Spleen (tissue), 13 donors: ENCODE measurements at places on chromosomes 16 and 17.

- peak; percentile 88 for DNase-seq
- H3K36me3 ChIP-seq: peaks cover 17% of the 10 kb centered on the region
- H3K27me3 ChIP-seq: no peaks in the 10 kb centered on the region
Observed at GRCh38 chr16:68289621-68290329, 21.0 kb downstream of the SLC7A6OS start.

DNA sequence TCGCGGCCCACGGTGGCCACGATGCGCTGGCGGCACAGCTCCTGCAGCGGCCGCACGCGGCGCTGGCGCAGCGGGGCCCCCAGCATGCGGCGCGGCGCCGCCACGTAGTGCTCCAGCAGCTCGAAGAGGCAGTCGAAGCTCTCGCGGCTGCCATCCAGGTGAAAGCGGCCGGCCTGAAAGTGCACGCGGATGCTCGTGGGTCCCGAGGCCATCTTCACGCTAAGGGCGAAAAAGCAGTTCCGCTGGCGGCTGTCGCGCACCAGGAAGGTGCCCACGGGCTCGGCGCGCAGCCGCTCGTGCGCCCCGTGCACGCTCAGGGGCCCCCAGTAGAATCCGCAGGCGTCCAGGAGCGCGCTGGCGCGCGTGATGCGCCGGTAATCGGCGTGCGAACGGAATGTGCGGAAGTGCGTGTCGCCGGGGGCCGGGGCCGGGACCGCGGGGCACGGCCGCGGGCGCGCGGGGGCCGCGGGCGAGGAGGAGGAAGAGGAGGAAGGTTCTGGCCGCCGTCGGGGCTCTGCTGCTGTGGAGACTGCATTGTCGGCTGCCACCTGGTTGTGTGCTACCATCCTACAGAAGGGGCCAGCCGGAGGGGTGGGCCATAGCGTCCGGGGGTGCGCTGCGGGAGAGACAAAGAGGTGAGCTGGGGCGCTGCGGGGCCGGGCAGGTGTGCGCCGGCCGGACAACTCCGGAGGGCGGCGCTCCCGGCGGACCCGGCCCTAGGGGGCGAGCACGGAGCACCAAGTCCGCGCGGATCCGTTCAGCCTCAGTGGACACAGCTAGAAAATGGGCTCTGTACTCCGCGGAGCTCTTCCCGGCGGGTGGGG lies 879 bp downstream of the SOCS1 start:
- DNase-seq: no peak
- peak overlapping the region; percentile 97 for H3K27ac ChIP-seq
- H3K4me3 ChIP-seq: peak overlapping the region; percentile 90

GRCh38 chr17:32010114-32010513 lies 2.9 kb downstream of the LRRC37B start:
- H3K4me1 ChIP-seq: peaks cover 21% of the 10 kb centered on the region
- no peak overlapping the region for H3K27ac ChIP-seq
- H3K36me3 ChIP-seq: no peaks in the 10 kb centered on the region
- no peaks in the 10 kb centered on the region for H3K27me3 ChIP-seq

GRCh38 chr16:70594569-70594968 lies 51.8 kb upstream of the IL34 start:
- H3K27me3 ChIP-seq: no peaks in the 10 kb centered on the region
- H3K4me1 ChIP-seq: peaks cover 24% of the 10 kb centered on the region
- H3K36me3 ChIP-seq: no peaks in the 10 kb centered on the region
- H3K27ac ChIP-seq: peak overlapping the region; percentile 86

GRCh38 chr16:71230122-71230845 lies at the start of gene HYDIN:
TSS of gene HYDIN (minus strand) at chr16:71230722. CDS start at chr16:71186895, 43,827 bp downstream.
- no peaks in the 10 kb centered on the region for H3K36me3 ChIP-seq
- no peak within 1 kb of the TSS for H3K27ac ChIP-seq
- DNase-seq: no peak
- no peaks in the 10 kb centered on the region for H3K4me1 ChIP-seq
- H3K27me3 ChIP-seq: peaks cover 25% of the 10 kb centered on the region

- peak; percentile 94 for DNase-seq
- H3K27ac ChIP-seq: peak overlapping the region; percentile 22
- H3K4me1 ChIP-seq: peaks cover 9% of the 10 kb centered on the region
Observed at GRCh38 chr16:27179500-27180072, 23.7 kb upstream of the KDM8 start.

GRCh38 chr17:31294820-31295488 lies 2.1 kb downstream of the OMG start:
- no peak overlapping the region for H3K27ac ChIP-seq
- no peaks in the 10 kb centered on the region for H3K4me1 ChIP-seq
- H3K36me3 ChIP-seq: no peaks in the 10 kb centered on the region
- DNase-seq: no peak
- no peak overlapping the region for H3K4me3 ChIP-seq

DNA sequence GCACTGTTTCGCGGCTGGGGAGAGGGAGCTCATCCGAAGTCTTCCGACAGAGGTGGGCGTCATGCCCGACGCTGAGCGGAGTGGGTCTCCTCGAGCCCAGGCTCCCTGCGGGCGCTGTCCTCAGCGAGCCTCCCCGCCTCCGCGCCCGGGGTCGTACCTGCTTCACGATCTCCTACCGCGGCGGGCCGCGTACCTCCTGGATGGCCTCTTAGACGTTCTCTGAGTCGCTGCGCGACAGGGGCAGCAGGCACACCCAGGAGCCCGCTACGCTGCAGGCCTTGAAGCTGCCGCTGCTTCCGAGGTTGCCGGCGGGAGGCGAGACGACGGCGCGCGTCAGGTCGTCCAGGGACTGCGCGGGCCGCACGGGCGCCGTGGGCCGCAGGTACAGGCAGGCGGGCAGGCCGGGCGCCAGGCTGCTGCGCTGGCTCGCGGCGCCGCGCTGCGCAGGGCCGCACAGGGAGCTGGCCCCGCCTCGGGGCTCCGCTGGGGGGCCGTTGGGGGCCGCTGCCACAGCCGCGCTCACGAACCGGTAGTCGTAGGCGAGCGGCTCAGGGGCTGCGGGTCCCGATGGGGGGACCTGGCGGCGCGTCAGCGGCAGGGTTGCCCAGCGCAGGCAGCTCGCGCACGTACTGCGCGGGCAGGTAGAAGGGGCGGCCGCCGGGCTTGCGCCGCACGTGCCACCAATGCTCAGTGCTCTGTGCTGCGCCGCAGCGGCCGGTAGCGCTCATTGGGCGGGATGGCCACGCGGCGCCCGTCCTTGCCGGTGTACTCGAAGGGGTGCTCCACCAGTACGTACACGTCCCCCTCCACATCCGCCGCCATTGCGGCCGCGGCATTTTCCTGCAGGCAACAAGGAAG lies 116.4 kb upstream of the SMURF2 start:
- no peak overlapping the region for H3K27ac ChIP-seq
- H3K27me3 ChIP-seq: no peaks in the 10 kb centered on the region
- DNase-seq: peak; percentile 88
- peaks cover 43% of the 10 kb centered on the region for H3K4me1 ChIP-seq

DNA sequence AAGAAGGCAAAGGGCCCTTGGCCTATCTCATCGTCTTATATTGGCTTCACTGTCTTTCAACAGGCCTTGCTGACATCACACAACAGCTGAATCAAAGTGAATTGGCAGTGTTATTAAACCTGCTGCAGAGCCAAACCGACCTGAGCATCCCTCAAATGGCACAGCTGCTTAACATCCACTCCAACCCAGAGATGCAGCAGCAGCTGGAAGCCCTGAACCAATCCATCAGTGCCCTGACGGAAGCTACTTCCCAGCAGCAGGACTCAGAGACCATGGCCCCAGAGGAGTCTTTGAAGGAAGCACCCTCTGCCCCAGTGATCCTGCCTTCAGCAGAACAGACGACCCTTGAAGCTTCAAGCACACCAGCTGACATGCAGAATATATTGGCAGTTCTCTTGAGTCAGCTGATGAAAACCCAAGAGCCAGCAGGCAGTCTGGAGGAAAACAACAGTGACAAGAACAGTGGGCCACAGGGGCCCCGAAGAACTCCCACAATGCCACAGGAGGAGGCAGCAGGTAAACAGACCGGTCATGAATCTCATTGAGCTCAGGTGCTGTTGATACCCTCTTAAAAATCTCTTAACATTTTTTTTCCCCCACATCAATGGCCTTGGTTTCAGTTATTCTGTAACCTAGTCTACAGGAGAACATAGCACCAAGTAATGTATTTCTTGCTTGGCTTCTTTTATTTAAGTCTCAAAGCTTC lies 64.7 kb downstream of the CDK12 start:
- DNase-seq: no peak
- peaks cover 100% of the 10 kb centered on the region for H3K36me3 ChIP-seq
- H3K27ac ChIP-seq: no peak overlapping the region

GRCh38 chr17:64502809-64503208 lies 3.3 kb downstream of the DDX5 start:
- DNase-seq: no peak
- no peak overlapping the region for H3K4me3 ChIP-seq
- H3K36me3 ChIP-seq: peaks cover 73% of the 10 kb centered on the region
- peak overlapping the region; percentile 100 for H3K27ac ChIP-seq

DNA sequence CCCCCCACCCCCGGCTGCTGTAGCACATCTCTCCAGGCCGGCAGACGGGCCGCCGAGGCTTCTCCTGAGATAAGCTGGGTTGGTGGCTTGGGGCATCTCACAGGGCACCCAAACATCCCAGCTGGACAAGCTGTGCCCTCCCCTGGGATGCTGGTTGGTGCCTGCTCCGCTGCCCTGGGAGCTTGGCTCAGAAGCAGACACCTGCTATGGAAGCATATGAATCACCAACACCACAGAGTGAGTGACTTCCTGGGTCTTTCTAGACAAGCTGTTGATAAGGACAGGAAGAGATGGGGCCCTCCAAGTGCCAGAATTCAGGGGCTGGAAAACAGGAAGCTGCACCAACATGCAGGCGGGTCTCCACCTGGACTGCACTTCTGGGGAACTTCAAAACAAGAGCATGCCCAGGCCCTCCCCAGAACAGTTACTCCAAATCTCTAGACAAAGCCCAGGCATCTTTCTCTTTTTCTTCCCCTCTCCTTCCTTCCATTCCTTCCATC lies 13.7 kb downstream of the C16orf95 start:
- H3K4me3 ChIP-seq: no peak overlapping the region
- H3K4me1 ChIP-seq: no peaks in the 10 kb centered on the region
- H3K27ac ChIP-seq: no peak overlapping the region
- no peaks in the 10 kb centered on the region for H3K27me3 ChIP-seq

DNA sequence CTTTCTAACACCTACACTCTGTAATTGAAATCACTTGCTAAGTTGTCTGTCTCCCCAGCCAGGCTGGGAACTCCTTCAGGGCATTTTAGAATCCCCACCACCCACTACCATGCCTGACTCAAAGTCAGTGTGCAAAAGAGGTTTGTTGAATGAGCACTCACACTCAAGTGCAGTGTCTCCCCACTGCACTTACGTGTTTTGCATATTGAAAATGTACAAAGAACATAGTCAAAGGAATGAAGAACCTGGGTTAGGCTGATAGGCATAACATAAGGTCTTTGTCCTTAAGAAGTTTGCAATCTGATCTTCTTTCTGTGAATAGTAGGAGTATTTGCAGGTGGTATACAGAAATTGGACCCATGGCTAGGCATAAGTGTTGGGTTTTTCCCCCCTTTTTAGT lies 33.8 kb upstream of the DDX52 start:
- peaks cover 20% of the 10 kb centered on the region for H3K27me3 ChIP-seq
- no peaks in the 10 kb centered on the region for H3K36me3 ChIP-seq
- no peak overlapping the region for H3K27ac ChIP-seq
- no peak overlapping the region for H3K4me3 ChIP-seq

DNA sequence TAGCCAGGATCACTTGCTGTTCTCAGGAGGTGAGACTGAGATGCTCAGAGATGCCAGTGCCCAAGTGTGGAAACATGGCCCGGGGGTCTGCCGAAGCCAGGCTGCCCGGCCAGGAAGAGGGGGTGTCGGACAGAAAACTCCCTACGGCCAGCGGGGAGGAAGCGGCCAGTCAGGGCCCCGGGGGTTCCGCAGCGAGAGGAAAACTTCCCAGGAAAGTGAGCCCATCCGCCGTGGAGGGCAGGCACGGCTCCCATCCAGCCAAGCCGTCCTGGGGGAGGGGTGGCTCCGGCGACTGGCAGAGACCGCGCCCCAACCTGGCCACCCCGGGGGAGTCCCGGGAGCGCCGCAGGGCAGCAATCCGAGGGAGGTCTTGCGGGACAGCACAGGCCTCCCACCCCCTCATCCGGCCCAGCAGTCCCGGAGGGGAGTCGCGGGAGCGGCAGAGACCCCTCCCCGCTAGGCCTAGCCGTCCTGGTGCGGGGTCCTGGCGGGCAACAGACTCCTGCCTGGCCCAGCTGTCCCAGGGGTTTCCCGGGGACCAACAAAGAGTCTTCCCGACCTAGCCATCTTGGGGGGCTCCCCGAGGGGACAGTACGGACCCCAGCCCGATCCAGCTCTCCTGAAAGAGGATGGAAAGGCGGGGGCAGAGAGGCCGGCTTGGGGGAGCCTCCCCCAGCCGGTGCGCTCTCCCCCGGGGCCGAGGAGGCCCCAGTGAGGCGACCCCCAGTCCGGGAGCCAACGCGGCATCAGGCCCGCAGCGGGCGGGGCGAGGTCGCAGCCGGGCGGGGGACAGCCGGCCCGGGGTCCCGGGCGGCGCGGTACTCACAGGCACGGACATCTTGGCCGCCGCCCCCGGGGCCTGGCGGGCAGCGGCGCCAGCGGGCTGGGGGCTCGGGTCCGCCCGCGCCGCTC lies 13.8 kb upstream of the BCAR1 start:
- no peaks in the 10 kb centered on the region for H3K36me3 ChIP-seq
- H3K27me3 ChIP-seq: peaks cover 16% of the 10 kb centered on the region
- H3K4me1 ChIP-seq: peaks cover 79% of the 10 kb centered on the region
- DNase-seq: no peak
- H3K4me3 ChIP-seq: peak overlapping the region; percentile 75
